ENCODE measurements at places on chromosomes 5 and 9. TPM values are rescaled to one million over a fixed set of nuclear protein-coding genes. Genes with fewer than 3 reads are reported as not detected.
A peak's percentile ranks its signal among the peaks of the same experiment; 100 is the strongest.

GRCh38 chr9:94159069-94159939 lies 75.0 kb downstream of the PTPDC1 start:
- peak overlapping the region; percentile 38 for H3K27ac ChIP-seq
- no peak for DNase-seq
- no peaks in the 10 kb centered on the region for H3K27me3 ChIP-seq
- no peak overlapping the region for H3K4me3 ChIP-seq
- peaks cover 17% of the 10 kb centered on the region for H3K4me1 ChIP-seq

GRCh38 chr5:113186061-113186460 lies 209.5 kb downstream of the DCP2 start:
- DNase-seq, result no peak
- H3K27me3 ChIP-seq, result no peaks in the 10 kb centered on the region
- no peaks in the 10 kb centered on the region for H3K36me3 ChIP-seq
- H3K4me3 ChIP-seq, result no peak overlapping the region

Gene KIAA1958
- total RNA-seq, result 15.0 TPM

Gene CEMIP2
- total RNA-seq, result 58.1 TPM

- H3K27me3 ChIP-seq, result no peaks in the 10 kb centered on the region
- H3K4me1 ChIP-seq, result peaks cover 2% of the 10 kb centered on the region
- H3K4me3 ChIP-seq, result no peak overlapping the region
- H3K36me3 ChIP-seq, result peaks cover 28% of the 10 kb centered on the region
These were observed 70.5 kb downstream of the CYFIP2 start for GRCh38 chr5:157336423-157336744.

Gene CTNND2
- total RNA-seq, result 31.5 TPM

DNA sequence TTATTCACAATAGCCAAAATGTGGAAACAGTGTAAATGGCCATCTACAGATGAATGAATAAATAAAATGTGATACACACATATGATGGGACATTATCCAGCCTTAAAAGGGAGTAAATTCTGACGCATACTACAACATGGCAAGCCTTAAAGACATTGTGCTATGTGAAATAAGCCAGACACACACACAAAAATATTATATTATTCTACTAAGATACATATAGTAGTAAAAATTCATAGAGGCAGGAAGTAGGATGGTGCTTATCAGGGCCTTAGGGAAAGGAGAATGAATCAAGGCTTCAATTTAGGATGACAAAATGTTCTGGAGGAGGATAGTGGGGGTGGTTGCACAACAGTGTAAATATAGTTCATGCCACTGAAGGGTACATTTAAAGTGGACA lies 346.7 kb upstream of the SMARCA2 start:
- H3K4me1 ChIP-seq, result no peaks in the 10 kb centered on the region
- no peak for DNase-seq

Gene HSPA5
- 299 TPM for total RNA-seq

DNA sequence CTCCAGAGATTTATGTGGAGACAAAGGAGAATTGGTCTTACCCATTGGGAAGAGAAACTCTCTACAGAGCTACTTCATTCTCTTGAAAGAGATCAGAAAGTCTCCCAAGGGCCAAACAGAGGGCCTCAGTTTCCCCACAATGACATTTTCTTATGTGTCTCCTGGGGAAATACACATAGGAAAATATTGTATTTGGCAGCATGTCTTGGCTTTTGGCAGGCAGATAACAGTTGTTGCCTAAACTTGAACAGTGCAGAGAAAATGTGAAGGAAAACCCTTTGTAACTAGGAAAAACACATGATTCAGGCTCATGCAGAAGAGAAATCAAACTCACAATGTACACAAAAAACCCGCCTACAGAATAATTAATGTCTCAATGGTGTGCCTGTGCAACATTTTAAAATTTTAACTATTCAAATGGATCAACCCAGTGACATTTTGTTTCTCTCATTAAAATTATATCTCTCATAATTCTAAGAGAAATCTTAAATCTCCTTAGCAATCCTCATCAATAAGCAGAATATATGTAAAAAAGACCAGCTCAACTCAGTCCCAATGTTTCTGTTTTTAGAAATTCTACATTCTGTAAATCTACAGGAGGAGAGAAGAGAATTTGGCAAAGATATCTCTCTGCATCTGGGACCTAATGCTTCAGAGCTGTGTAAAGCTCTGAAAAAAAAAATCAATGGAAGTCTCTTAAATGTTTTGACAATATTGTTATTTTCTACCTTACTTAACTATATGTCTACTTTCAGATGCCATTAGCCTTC lies 205.1 kb downstream of the ADAMTSL1 start:
- H3K27ac ChIP-seq, result no peak overlapping the region
- H3K27me3 ChIP-seq, result no peaks in the 10 kb centered on the region
- H3K36me3 ChIP-seq, result no peaks in the 10 kb centered on the region

DNA sequence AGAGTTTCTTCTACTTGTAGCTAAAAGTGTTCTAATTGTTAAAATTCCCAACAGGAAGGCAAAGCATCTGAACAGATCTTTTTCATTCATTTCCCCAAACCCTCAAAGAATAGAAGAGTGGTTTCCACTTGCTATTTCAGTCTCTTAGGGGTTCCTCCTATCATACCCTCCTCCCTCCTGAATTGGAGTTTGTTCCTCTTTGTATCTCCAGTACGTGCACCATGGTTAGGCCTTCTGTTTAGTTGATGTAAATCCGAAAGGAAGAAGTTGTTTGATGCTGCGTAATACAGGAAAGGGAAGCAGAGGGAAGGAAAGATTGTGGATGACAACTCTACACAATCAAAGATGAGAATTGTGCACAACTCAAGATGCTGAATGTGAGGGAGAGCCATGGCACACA lies 303.6 kb downstream of the PIK3R1 start:
- no peak overlapping the region for H3K4me3 ChIP-seq
- no peak for DNase-seq
- peaks cover 7% of the 10 kb centered on the region for H3K4me1 ChIP-seq
- H3K36me3 ChIP-seq, result no peaks in the 10 kb centered on the region
- H3K27me3 ChIP-seq, result no peaks in the 10 kb centered on the region

GRCh38 chr5:169970911-169971765 lies 9.2 kb downstream of the INSYN2B start:
- no peaks in the 10 kb centered on the region for H3K36me3 ChIP-seq
- peaks cover 20% of the 10 kb centered on the region for H3K27me3 ChIP-seq
- peaks cover 27% of the 10 kb centered on the region for H3K4me1 ChIP-seq
- no peak for DNase-seq
- peak overlapping the region; percentile 64 for H3K27ac ChIP-seq

- H3K27ac ChIP-seq, result no peak overlapping the region
- H3K4me3 ChIP-seq, result no peak overlapping the region
- H3K36me3 ChIP-seq, result no peaks in the 10 kb centered on the region
- DNase-seq, result no peak
- H3K27me3 ChIP-seq, result peaks cover 6% of the 10 kb centered on the region
These were observed 7.2 kb upstream of the LIFR start for GRCh38 chr5:38563624-38564023.

DNA sequence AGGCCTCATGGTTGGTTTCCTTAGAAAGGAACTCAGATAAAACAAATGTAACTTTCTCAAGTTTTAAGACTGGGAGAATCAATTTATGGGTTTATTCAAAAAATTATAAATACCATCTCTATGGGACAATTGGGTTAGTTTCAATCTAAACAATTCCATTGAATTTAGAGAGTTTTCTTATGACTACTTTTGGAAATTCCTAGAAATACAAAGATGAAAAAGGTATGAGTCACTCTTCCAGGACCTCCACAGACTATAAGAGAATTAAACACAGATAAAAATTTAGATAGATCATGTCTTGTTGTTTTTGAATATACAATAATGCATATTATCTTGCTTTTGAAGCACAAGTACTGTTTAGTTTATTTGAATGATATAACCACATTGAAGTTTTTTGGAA lies 188.7 kb downstream of the CHSY3 start:
- H3K27ac ChIP-seq, result no peak overlapping the region
- no peaks in the 10 kb centered on the region for H3K27me3 ChIP-seq
- no peak overlapping the region for H3K4me3 ChIP-seq
- no peaks in the 10 kb centered on the region for H3K36me3 ChIP-seq
- no peak for DNase-seq

Gene DOCK2
- total RNA-seq, result 0.82 TPM

Gene LCN15
- total RNA-seq, result 0.93 TPM

GRCh38 chr9:134442085-134442474 lies 115.8 kb downstream of the RXRA start:
- H3K36me3 ChIP-seq, result no peaks in the 10 kb centered on the region
- peaks cover 27% of the 10 kb centered on the region for H3K4me1 ChIP-seq
- no peaks in the 10 kb centered on the region for H3K27me3 ChIP-seq

Gene GAS1
- 16.0 TPM for total RNA-seq

DNA sequence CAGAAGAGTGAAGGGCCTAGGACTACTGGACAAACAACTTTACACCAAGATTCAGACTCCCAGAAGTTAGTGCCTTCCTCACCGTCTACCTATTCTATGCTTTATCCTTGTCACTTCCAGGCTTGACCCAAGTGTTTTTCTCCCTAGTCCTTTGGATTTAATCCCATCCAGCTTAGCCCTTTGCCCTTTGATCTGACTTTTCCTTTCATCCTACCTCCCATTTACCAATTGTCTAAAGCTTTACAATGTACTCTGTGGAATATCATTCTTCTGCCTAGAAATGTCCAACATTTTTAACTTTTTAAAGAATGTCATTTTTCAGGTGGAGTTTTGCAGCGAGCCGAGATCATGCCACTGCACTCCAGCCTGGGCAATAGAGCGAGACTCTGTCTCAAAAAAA lies 292.1 kb downstream of the EPB41L4A start:
- H3K27ac ChIP-seq, result no peak overlapping the region
- no peaks in the 10 kb centered on the region for H3K27me3 ChIP-seq
- no peak for DNase-seq
- no peak overlapping the region for H3K4me3 ChIP-seq
- H3K36me3 ChIP-seq, result no peaks in the 10 kb centered on the region

Gene MED22
- total RNA-seq, result 34.0 TPM

Gene QRFP
- total RNA-seq, result not detected

GRCh38 chr9:89527084-89527483 lies 29.2 kb upstream of the SEMA4D start:
- no peak for DNase-seq
- H3K27ac ChIP-seq, result no peak overlapping the region

GRCh38 chr9:112836394-112836793 lies 54.3 kb downstream of the SLC46A2 start:
- peak overlapping the region; percentile 48 for H3K27ac ChIP-seq
- no peak overlapping the region for H3K4me3 ChIP-seq
- peaks cover 12% of the 10 kb centered on the region for H3K4me1 ChIP-seq
- H3K27me3 ChIP-seq, result no peaks in the 10 kb centered on the region
- peaks cover 21% of the 10 kb centered on the region for H3K36me3 ChIP-seq
- DNase-seq, result no peak

All from type B pancreatic cell (in vitro differentiated cells).